Panc1 (cell line): ENCODE measurements at places on chromosomes 7 and 10.

DNA sequence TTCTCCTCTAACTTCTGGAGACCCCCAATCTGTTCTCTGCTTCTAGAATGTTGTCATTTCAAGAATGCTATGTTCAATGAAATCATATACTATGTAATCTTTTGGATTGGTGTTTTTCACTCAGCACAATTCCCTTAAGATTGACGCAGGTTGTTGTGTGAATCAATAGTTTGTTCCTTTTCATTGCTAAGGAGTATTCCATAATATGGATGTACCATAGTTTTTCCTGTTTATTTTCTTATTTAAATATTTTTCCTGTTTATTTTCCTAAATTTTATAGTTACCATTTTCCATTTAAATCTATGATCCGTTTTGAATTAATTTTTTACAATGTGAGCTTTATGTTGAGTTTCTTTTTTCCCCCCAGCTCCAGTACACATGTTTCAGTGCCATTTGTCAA, 604.5 kb downstream of the SUGCT start:
- DNase-seq = no peak

DNA sequence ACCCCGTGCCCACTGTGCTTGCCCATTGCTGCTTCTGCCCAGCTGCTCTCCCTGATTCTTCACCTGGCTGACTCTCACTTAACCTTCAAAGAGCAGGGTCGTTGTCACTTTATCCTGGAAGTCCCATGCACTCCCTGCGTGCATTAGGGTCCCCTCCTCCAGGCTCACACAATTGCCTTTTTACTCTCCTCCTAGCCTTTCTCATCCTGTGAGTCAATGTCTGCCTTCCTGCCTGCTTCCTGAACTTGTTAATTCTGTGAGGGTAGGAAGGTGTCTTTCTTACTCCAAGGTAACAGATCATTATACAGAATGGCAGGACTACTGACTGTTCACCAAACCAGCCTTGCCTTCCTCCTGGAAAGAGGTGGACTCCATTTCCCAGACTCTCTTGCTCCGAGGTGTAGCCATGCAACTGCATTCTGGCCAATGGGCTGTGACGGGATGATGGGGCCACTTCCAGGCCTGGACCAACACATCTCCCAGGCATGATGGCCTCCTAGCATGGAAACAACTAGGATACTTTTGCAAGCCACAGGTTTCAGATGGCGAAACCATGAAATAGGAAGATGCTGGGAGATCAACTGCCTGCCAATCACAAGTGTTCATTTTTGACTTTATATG, 54.7 kb downstream of the ARHGAP22 start:
- DNase-seq = no peak

GRCh38 chr10:96660297-96660696, 60.0 kb downstream of the PIK3AP1 start:
- DNase-seq = no peak

- DNase-seq = no peak
Observed at GRCh38 chr10:87849001-87849400, 14.3 kb downstream of the KLLN start.

GRCh38 chr7:15780271-15780670, 93.8 kb upstream of the MEOX2 start:
- DNase-seq = no peak

DNA sequence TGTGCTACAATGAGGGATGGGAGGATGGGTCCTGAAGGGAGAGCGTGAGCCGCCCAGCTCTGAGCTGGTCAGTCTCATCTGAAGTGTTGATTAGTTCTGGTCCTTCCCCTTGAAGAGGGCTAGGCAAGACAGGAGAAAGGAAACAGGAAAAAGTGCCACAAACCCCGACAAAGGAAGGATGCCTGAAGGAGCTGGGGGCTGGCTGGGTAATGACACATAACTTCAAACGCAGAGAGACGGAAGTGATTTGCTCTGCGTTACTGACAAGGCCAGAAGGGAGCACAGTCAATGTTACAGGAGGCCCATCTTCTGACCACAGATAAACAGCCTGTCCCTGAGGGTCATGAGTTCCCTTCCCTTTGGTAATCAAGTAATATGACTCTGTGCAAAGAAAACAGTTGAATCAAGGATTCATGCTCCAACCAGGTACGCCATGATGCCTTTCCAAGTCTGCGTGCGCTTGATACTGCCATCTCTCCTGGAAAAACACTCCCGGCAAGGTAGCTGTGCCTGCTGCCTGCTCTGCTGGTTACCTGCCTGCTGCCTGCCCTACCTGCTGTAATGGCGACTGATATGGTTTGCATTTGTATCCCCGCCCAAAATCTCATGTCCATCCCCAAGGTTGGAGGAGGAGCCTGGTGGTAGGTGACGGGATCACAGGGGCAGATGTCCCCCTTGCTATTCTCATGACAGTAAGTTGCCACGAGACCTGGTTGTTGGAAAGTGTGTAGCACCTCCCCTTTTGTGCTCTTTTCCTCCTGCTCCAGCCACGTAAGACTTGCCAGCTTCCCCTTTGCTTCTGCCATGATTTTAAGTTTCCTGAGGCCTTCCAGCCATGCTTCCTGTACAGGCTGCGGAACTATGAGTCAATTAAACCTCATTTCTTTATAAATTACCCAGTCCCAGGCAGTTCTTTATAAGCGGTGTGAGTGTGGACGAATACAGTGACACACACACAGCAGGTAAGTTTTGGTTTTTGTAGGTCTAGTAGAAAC, 57.9 kb downstream of the GRB10 start:
- DNase-seq = no peak

GRCh38 chr10:62459072-62459471, 84.9 kb downstream of the ZNF365 start:
- no peak for DNase-seq

DNA sequence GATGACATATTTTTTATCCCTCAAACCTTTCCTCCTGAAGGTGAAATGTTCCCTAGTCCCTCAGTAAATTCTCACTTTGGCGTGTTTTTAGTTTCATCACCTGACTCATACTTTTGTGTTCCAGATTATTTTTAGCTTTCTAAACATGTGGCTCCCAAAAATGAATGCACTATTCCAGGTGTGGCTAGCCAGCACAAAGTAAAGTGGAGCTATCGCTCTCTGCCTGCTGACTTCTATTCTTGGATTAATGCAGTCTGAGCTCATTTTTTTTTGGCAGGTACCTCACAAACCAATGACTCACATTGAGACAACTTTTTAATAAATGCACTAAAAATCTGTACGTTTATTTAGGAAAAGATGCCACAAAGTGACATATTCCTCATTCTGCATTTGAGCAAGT, 58.8 kb upstream of the LANCL2 start:
- DNase-seq = no peak

GRCh38 chr7:48042636-48043035, 7.3 kb downstream of the C7orf57 start:
- DNase-seq = no peak

GRCh38 chr7:151008143-151008510, 16.2 kb downstream of the ATG9B start:
- DNase-seq = no peak

DNA sequence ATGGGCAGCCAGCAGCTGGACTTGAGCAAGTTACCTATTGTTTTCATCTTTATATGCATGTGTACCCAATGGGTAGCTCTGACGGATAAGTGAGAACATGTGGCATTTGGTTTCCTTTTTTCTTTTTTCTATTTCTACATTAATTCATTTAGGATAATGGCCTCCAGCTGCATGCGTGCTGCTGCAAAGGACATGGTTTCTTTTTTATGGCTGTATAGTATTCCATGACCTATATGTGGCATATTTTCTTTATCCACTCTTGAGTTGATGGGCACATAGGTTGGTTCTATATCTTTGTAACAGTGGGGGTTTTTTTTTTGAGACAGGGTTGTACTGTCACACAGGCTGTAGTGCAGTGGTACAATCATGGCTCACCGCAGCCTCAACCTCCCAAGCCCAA, 37.4 kb downstream of the ASZ1 start:
- DNase-seq = no peak

DNA sequence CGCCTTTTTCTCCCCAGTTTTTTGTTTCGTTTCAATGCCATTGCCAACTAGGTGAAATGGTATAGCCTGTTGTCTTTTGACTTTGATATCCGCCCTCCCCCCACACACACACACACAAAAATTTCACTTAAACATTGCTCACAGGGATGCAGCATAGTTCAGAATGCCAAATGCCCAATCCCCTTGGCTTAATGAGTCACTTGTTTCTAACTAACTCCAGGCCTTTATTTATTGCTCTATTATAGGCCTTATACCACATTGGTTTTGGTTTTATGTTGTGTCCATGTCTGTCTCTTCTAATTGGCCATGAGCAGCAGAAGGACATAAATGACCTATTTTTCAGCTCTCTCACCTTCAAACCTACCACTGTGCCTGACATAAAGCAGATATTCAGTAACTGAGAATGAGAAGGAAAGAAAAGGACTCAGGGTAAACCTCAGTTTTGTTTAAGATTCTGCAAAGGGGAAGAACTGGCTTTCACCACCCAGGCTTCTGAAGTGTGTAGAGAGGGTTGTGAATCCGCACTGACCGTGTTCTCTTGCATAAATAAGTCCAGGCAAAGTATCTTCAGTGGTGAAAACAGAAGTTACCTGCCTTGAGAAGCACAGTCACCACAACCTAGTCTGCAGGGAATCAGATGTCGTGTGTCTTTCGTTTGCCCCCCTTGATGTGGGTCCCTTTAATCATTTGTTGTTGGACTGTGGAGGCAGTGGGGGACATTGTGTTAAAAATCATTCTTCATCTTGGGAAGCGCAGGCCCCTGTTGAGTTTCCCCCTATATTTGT, 139.8 kb downstream of the CELF2 start:
- no peak for DNase-seq
